ENCODE measurements at places on chromosomes 6 and 20.

- no peak for DNase-seq
These were observed 24.1 kb upstream of the UNC93A start for GRCh38 chr6:167266830-167267555.

DNA sequence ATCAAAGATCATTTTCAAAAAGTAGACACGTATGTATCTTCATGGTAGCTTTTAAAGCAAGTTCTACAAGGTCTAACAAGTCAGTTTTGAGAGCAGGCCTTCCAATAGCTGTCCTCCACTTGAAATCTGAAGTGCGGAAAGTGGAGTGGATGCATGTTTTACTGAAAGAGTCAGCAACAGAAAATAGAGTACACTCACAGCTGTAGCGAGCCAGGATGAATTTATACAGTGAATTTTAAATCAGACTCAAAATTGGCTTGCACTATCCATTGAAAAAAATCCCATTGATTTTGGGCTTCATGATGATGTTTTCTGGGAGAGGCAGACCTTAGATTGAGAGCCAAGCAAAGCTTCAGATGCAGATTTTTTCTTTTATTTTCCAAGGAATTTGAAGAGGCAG lies 80.6 kb downstream of the GJA10 start:
- no peak for DNase-seq

DNA sequence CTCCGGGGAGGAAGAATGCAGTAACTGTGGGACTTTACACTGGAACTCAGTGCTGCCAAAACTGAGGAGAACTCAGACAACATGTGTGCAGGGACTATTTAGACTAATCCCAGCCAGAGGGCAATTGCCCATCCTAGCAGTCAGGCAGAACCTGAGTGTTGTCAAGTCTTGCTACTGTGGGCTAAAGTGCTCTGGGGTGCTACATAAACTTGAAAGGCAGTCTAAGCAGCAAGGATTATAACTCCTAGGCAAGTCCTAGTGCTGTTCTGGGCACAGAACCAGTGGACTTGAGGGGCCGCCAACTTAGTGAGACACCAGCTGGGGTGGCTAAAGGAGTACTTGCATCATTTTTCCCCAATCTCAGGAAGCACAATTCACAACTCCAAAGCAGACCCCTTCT lies 363.8 kb upstream of the PTCHD4 start:
- DNase-seq = no peak

GRCh38 chr6:2746557-2747061 lies 4.1 kb downstream of the MYLK4 start:
- DNase-seq = no peak

DNA sequence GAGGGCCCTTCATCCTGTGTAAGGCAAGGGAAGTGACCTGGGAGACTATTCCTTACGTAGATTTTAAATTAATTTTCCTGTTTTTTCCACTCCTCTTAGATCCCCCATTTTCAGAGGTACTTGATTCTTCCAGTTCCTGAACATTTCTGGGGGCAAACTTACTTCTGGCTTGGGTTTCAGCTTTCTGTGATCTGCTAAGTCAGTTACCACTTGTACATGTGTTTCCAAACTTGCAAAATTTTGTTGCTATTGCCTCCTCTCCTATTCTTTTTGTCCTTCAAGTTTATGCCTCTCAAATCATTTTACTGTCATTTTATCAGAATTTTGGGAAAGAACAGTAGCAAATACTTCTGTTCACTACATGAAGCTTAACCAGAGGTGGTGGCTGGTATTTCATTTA lies 81.2 kb downstream of the QRSL1 start:
- DNase-seq = no peak

DNA sequence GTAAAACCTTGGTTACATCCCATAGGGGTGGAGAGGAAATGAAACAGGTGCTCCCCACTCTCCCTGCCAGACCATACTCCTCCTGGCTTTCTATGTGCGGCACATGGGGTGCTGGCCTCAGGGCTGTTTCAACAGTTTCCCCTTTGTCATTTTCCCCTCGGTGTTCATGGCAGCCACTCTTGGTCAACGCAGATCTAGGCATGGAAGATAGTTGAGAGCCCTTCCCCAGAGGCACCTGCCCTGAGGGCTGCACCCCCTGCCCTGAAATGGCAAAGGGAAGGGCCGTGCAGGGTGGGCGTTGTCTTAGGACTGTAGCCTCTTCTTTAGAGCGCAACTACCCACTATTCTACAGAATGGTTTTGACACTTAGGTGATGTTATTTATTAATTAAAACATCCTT lies 4.4 kb downstream of the CST1 start:
- DNase-seq = no peak

GRCh38 chr20:11607047-11607446 lies 310.6 kb upstream of the BTBD3 start:
- DNase-seq = no peak

GRCh38 chr6:115362234-115362633 lies 698.5 kb downstream of the FRK start:
- DNase-seq = no peak

- no peak for DNase-seq
These were observed 157.8 kb downstream of the CDKAL1 start for GRCh38 chr6:20692023-20692422.

DNA sequence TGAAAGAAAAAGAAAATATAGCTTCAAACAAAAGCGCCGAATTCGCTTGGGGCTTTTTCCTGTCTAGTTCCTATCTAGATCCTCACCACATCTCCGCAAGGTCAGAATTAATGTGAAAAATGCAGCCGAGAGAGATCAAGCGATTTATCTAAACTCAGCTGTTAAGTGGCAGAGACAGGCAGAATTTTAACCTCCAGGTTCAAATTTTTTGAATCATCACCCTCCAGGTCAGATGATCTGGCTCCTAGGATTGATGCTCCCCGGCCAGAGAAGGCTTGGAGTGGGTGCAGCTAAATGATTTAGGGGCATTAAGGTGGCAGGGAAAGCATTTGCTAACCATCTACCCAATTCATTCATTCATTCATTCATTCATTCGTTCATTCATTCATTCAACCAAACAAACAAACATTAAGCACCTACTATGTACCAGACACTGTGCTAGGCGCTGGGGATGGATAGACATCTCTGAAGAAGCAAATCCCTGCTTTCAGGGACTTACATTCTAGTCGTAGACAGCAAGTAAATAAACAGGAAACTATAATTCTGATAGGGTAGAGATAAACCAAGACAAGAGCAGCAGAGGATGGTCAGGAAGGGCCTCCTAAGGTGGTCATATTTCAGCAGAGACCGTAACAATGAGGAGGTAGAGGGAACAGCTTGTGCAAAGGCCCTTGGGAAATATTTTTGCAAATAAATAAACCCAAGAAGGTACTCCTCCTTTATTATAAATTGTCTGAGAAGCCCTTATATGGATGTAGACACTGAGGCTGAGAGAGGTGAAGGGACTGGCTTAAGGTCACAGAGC lies 672 bp upstream of the UBE2V1 start:
- DNase-seq = no peak

DNA sequence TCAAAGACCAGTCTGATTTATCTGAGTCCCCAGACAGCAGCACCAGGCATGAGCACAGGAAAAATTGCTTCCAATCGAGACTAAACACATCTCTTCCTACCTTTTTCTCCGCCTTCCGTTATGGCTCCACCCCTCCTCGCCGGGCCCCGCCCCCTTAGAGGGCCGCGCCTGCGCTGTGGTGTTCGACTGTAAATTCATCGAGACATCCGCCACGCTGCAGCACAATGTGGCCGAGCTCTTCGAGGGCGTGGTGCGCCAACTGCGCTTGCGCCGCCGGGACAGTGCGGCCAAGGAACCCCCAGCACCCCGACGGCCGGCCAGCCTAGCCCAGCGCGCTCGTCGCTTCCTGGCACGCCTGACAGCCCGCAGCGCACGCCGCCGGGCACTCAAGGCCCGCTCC lies 8.9 kb downstream of the REM1 start:
- DNase-seq = no peak

- DNase-seq = no peak
These were observed 60.1 kb downstream of the SESN1 start for GRCh38 chr6:109034526-109034925.

- DNase-seq = no peak
These were observed 34.8 kb downstream of the CDS2 start for GRCh38 chr20:5161536-5162164.

DNA sequence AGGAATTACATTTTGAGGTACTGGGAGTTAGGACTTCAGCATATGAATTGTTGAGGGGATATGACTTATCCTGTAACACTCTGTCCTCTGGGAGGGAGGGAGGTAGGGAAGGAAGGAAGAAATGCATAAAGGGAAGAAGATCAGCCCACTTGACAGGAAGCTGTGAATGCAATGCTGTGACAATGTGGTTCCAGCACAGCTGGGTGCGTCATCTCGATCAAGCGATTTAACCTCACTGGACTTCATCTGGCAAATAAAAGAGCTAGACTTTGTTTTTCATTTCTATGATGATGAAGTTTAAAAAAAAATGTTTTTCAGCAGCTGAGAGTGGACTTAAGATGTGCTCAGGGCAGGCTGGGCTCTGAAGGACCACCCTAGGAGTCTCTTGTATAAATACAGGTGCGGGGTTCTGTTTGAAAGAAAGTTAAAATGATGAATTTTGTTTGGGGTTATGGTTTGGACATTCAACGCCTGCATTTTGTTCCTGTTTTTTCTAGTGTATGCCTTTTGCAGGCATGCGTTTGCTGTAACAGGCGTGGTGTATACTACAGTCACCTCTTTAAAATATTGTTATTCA lies 178.1 kb downstream of the RIMS1 start:
- DNase-seq = no peak

DNA sequence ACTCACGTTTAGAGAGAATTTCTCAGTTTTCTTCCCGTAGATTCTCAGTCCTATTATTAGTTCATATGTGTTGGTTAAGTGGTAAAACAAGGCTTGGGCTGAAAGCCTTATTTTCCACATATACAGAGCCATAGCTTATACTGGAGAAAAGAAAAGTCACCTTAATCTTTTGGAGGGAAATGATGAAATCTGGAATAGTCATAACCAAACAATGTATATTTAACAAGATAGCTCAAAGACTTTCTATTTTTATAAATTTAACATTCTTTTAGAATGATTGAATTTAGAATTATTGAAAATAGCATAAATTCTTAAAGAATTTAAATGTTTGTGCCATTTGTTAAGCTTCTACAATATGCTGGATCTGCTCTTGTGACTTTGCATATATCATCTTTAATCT lies 85.8 kb downstream of the CDKAL1 start:
- DNase-seq = no peak

DNA sequence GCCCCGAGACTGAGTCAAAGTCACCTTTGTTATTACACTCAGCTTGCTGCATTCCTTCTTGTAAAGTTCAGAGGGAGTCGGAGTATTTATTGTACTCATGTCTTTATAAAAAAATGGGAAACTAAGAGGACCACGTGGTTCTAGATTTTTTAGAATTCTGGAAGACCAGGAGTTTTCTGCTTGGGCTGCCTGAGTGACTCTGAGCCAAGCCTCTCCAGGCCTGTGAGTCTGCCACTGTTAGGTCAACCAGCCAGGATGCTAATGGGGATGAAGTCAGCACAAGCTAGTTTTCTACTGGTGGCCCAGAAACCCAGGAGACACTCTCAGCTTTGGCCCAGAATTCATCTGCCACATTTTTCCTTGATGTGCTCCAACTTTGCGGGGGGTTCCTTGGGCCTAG lies 453.5 kb upstream of the SULF2 start:
- DNase-seq = no peak

GRCh38 chr6:38867726-38868125 lies 152.6 kb downstream of the DNAH8 start:
- no peak for DNase-seq

DNA sequence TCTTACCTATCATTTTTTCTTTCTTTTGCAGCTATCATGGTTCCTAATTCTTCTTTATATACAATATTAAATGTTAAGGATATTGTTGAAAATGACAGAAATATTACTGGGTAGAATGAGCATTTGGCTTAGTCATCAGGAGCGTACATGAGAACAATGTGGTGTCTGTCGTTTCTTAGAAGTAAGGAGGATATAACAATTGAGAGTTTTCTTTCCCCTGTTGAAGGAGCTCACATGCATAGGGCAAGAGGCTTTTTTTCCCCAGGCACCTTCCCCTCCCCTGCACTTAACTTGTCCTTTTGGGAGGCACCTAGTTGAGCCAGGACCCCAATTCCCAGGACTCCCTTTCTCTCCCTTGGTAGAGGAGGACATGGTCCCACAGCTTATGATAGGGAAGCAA lies 25.0 kb downstream of the MC3R start:
- DNase-seq = no peak

DNA sequence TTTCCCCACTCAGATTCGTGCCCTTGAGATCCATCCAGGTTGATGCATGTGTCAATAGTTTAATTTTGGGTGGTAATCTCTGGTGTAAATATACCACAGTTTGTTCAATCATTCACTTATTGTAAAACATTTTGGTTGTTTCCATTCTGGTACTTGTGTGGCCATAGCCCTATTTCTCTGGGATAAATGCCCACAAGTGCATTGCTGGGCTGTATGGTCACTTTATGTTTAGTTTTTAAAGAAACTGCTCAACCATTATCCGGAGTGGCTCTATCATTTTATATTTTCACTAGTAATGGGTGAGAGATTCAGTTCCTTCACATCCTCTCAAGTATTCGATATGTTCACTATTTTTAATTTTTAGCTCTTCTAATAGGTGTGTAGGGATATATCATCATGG lies 60.7 kb upstream of the RNF24 start:
- DNase-seq = no peak

DNA sequence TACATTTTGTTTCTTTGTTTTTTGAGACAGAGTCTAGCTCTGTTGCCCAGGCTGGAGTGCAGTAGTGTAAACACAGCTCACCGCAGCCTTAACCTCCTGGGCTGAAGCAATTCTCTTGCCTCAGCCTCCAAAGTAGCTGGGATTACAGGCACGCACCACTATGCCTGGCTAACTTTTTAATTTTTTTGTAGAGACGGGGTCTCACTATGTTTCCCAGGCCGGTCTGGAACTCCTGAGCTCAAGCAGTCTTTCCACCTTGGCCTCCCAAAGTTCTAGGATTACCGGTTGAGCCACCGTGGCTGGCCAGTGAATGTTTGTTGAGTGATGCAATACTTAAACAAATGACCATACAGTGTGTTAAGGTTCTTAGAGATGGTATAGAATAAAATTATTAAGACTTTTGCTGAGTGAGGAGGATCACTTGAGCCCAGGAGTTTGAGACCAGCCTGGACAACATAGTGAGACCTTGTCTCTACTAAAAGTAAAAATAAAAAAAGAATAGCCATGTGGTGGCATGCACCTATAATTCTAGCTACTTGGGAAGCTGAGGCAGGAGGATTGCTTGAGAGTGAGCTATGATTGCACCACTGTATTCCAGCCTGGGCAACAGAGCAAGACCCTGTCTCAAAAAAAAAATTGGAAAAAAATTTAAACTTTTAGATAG lies 13.4 kb downstream of the CEP250 start:
- no peak for DNase-seq

GRCh38 chr6:26223228-26223627 lies 136.0 kb downstream of the HFE start:
- DNase-seq = peak; percentile 43

GRCh38 chr6:104789770-104790190 lies 69.9 kb downstream of the HACE1 start:
- DNase-seq = peak; percentile 43
